ENCODE measurements at places on chromosomes 5 and 9.

GRCh38 chr9:125881042-125881441, 133.9 kb downstream of the PBX3 start:
- peak; percentile 27 for DNase-seq

DNA sequence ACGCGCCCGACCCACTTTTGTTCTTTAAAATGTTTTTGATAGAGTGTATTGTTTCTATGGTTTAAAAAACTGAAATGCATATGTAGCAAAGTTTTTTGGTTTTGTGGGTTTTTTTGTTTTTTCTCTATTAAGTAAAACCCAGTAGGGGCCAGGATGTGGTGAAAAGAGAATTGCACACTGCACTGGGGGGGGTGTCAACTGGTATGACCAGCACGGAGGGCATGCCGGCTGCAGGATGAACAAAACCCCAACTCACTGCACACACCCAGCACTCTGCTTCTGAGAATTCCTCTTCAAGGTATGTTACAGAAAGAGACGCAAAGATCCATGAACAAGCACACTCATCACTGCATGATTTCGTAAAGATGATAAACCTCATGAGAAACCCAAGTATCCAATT, 75.0 kb downstream of the STK10 start:
- DNase-seq: no peak

DNA sequence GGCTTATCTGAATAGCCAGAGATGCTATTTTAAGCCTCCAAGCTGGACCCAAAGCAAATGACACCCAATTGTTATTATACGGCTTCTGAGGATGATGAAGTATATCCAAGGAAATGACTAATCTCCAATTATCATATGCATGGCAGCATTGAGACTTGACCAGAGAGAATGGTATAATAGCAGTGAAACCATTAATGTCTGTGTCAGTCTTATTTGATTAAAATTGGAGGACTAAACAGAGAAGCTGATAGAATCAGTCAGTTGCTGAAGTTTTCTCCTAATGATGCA, 200.5 kb downstream of the EFNA5 start:
- no peak for DNase-seq

DNA sequence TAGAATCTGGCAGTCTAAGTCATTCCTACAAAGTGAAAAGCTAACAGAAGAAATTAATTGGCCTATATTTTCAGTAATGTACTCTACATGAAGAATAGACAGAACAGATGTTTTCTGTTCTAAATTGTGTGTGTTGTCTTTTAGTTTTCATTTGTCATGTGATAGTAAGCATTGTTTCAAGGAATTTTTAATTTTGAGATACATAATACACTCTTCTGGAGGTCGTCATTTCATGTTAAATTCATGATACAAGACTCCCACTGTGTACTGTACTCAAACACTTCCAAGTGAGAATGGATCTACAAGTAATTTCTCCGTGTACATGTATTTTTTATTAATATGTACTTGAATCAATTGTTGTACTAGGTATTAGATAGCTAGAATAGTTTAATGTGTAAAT, 1522.9 kb downstream of the MAT2B start:
- no peak for DNase-seq

DNA sequence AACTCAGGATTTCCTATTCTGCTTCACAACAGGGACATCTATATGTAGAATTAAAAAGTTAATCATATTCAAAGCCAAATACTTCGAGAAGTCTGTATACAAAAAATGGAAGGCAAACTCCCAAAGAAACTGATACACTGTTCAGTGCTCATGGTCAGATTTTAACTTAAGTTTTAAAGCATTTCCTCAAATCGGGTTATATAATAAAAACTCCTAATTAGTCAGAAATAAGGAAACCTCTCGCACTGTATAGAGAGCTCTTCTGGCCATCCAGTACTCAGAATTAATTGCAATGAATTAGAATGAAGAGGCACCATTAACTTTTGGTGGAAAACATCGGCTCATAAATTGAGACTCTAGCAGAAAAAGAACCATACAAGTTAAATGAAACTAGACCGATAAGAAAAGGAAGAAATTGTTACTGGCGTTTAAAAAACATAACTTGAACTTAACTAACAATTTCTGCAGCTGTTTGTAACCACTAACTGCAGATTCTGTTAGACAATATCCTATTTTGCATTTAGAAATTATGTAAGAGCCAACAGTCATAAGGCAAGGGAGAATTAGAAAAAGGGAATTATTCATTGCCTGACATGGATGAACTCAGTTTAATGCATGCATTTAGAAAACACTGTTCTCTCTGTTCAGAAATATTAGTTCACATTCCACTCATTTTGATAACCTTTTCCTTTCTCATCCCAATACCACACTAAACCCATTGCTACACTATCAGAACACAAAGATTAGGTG, 96.6 kb downstream of the FNBP1 start:
- DNase-seq: no peak

- no peak for DNase-seq
Observed at GRCh38 chr9:70415041-70415440, 584 bp upstream of the KLF9 start.

DNA sequence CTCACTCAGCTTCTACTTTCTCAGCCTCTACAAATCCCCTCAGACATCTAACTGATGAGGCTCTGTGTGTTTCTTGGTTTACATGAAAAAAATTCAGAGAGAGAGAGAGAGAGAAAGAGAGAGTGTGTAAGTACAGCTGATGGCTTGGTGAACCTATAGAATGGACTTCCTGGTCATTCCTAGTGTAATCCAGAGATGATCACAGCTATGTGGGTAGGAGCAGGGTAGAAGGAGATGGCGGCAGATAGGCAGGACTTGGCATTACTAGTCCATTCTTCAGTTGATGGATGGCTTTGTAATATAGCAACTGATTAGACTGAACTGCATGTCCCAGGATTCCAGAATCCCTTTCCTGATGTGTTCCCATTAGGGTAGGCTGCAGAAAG, 429.3 kb upstream of the CLINT1 start:
- DNase-seq: no peak

DNA sequence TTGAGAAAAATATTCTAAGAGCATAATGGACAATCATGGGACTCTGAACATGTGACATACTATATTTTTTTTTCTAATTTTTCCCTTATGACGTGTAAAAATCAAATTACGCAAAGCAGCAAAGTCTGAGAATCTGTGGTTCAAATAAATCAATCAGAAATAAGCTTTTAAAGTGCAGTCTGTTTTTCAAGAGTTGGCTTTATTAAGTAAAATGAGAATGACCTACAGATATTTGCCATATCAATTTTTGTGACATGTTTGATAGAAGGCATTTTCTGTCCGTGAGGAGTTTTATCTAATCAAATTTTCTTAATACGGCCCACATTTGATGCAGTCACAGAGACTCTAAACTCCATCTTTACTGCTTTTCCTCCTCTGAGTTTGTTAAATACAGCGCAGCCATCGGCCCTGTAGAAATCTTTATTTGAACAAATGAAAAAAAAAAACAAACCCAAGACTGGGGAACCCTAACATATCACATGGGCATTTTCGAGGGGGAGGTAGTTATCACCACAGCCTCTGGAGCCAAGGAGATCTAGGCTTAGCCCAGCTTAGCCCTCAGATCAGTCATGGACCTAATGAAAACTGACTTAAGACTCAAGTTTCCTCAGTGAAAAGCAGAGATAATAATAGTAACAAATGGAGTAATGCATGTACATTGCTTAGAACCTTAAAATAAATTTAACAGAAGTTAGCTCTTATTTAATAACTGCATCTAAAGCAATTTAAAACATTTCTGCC, 263.6 kb upstream of the C9orf72 start:
- no peak for DNase-seq

DNA sequence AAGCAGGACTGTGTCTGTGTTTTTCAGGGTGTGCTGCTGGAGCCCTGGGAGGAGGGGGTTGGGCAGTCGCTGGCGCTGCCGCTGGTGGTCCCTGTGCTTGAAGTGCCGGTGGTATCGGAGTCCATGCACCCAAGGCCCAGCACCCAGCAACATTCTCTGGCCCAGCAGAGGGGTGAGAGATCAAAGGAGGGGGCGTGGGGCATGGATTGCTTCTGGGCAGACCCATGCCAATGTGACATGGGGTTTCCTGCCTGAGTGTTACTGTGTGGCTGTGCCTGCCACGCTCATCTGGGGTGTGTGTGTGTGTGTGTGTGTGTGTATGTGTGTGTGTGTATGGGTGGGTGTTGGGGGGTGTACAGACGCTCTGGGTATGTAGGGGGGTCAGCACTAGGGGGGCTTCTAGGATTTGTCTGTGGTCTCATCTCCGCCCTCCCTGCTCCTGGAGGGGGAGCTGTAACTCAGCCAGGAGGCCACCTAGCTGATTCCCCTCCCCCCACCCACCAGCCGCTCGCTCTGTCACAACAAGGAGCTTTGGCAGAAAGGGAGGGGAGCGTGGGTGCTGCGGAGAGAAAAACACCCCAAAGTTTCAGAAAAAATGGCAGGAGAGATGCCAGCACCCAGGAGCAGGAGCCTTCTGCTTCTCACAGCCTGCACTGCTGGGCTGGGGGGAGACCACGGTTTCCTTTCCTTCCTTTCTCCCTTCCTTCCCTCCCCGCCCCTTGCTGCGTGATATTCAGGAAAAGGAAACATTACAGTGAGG, 35.9 kb upstream of the HSPA9 start:
- no peak for DNase-seq

GRCh38 chr9:4665357-4665756, 923 bp downstream of the SPATA6L start:
- DNase-seq: peak; percentile 16

GRCh38 chr5:119275601-119276173, 80.1 kb upstream of the TNFAIP8 start:
- no peak for DNase-seq

DNA sequence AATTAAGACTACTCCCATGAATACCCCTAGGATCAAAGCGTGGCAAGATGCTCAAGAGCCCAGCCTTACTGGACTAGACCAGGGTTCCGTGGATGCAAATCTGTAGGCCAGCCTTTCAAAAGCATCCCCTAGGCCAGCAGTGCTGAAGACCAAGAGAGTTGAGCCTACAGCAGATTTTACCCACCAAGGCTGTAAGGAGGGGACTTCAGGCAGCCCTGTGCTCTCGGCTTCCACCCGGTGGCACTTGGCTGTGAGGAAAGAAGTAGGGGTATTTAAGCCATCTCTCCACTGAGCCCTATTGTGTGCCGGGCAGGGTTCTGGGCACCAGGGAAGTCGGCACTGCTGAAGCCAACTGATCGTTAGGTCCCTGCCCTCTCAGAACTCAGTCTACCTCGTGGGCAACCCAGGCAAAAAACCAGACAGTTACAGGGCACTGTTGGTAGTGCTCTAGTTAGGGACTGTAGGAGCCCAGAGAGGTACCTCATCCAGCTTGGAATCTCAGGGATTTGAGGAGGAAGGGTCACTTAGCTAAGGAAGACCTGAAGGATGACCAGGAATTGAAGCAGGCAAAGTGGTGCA, 25.5 kb downstream of the TCF7 start:
- DNase-seq: no peak

DNA sequence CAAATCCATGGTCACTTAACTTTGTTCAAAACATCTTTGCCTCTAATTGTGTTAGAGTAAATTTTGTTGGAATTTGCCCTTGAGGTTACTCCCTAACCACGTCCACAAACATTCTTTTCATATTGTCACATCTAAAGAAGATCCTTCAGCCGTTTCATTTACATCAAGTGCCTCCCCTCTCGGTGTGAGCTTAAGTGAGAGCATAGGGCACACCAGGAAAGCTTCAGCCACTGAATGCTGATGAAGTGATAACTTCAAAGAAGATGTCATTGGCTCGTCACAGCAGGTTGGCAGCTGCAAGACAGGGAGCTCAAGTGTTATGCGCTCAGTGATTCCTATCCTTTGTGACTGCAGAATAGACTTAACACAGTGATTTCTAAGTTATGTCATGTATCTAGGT, 49.6 kb upstream of the ADAMTS19 start:
- no peak for DNase-seq

GRCh38 chr9:135225619-135226228, 138.3 kb downstream of the OLFM1 start:
- DNase-seq: no peak
